ENCODE measurements at places on chromosomes 3 and 15.

DNA sequence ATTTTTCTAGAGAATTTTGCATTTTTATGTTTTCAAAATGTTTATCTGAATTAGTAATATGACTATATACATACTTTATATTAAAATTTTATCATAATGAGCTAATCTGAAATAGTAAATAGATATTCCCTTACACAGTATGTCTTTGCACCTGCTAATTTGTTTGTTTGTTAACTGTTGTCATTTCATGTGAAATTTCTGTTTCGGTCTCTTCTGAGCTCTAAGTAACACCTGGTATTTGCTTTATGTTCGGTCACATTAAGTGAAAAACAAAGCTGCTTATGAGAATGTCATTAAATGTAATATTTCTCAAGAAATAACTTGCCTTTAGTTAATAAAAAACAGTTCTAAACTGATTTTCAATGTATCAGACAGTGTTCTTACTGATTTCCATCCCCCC lies 61.1 kb downstream of the FNDC3B start:
- DNase-seq = no peak

- DNase-seq = peak; percentile 65
These were observed 19.2 kb upstream of the KPNA1 start for GRCh38 chr3:122533931-122534334.

- DNase-seq = no peak
These were observed 70.8 kb downstream of the MCF2L2 start for GRCh38 chr3:183357564-183358079.

- DNase-seq = no peak
These were observed 37.1 kb downstream of the EIF4E3 start for GRCh38 chr3:71688121-71688520.

- DNase-seq = no peak
These were observed 23.1 kb upstream of the TXNRD3 start for GRCh38 chr3:126677862-126678503.

DNA sequence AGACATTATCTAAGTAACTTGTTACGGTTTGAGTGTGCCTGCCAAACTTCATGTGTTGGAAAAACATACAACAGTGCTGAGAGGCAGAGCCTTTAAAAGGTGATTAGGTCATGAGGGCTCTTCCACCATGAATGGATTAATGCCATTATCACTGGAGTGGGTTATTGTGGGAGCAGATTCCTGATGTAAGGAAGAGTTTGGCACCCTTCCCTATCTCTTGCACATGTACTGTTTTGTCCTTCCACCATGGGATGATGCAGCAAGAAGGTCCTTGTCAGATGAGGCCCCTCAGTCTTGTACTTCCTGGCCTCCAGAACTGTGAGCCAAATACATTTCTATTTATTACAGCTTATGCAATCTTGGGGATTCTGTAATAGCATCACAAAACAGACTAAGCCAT lies 413.9 kb downstream of the EPHA3 start:
- DNase-seq = no peak

- DNase-seq = peak; percentile 10
These were observed 66.3 kb downstream of the ISG20 start for GRCh38 chr15:88704791-88705768.

DNA sequence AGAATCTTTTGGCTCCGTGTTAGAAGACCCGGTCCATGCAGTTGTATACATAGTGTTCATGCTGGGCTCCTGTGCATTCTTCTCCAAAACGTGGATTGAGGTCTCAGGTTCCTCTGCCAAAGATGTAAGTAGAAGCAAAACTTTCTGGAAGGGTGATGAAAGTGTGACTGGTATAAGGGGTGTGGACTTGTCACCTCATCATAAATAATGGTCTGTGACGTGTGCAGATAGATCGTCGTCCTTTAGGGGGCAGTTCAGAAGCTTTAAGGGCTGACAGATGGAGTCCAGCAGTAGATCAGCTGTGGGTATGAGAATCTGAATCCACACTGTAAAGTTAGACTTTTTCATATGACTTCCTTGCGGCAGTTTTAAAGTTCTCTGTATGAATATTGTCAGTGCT lies 15.3 kb downstream of the SEC61A1 start:
- no peak for DNase-seq

DNA sequence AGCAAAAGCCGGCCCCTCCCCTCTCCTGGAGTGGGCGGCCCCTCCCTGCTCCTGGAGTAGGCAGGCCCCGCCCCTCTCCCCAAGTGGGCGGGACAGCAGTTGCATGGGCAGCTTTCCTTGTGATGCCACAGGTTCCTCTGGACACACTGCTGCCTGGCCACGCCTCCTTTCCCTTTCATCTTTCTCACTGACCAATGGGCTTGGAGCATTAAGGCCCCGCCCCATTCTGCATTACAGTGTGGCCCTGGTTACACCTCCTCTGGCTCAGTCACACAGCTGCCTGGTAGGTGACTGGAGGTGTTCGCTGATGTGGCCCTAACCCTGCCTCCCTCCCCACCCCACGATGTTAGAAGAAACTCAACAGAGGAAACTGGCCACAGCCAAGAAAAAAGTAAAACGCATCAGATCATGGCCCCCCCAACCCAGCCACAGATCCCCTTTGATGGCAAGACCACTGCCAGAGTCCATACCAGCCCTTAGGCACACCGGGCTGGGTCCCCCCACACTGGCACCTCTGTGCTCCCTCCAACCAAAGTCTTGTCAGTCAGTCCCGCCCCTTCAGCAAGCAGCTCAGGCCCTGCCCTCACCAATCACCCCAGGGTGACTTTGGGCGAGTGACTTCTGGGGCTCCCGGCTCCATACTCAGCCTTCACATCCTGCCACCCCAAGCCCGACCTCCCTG lies 84.3 kb downstream of the ADAMTS7 start:
- peak; percentile 41 for DNase-seq

Measured in activated CD4-positive, alpha-beta memory T cell treated with anti-CD3 and anti-CD28 coated beads for 36 hours (primary cell).